Chondrocyte (in vitro differentiated cells): ENCODE measurements at places on chromosomes 11 and 22. TPM values are rescaled to one million over a fixed set of nuclear protein-coding genes. Genes with fewer than 3 reads are reported as not detected.

SLCO2B1 gene
- 6.0 to 19.5 TPM (median 19.2 TPM) in 3 replicates for total RNA-seq

GPHA2 gene
- total RNA-seq, result not detected in 3 replicates

STX3 gene
- 14.5 to 22.1 TPM (median 20.3 TPM) in 3 replicates for total RNA-seq

SAA2 gene
- not detected in 3 replicates for total RNA-seq

TEF gene
- 3.2 to 5.9 TPM (median 3.6 TPM) in 3 replicates for total RNA-seq

ANKK1 gene
- total RNA-seq, result 0.36 TPM in 1 of 3 replicates, not detected in the others

SPTBN2 gene
- total RNA-seq, result 13.2 to 18.6 TPM (median 15.7 TPM) in 3 replicates

- DNase-seq, result no peak
Observed at GRCh38 chr11:99069856-99070444, 49.2 kb downstream of the CNTN5 start.

- DNase-seq, result no peak
Observed at GRCh38 chr11:36109590-36109849, 165.7 kb downstream of the LDLRAD3 start.

DNA sequence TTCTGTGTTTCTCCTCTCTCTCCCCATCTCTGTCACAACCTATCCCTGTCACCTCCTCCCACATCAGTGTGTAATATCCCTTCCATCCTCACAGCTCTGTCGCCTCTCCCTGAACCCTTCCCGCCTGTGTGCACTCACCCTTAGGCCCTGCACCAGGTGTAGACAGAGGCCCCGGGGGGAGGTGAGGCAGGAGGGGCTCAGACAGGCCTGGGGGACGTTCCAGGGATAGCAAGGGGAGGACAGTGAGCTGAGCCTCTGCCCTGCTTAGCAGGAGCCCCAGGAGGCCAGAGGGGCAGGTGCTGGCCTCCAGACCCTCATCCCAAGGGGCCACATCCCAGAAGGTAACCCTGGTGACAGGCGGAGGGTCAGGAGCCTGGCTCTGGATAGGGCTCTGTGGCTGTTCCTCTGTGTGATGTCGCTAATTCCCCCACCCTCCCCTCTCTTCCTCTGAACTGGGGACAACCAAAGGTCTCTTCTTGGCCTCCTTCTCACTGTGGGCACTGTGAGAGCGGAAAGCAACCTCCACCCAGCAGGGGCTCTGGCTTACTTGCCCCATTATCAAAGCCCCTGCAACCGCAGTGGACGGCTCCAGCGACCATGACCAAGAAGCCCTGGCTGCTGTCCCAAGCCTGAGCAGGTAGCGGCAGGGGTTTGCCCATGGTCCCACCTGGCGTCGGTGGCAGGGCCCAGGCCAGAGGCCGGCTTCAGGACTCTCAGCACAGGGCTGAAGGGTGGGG, 35.7 kb downstream of the KCNJ4 start:
- DNase-seq, result peak; percentile 87

DNA sequence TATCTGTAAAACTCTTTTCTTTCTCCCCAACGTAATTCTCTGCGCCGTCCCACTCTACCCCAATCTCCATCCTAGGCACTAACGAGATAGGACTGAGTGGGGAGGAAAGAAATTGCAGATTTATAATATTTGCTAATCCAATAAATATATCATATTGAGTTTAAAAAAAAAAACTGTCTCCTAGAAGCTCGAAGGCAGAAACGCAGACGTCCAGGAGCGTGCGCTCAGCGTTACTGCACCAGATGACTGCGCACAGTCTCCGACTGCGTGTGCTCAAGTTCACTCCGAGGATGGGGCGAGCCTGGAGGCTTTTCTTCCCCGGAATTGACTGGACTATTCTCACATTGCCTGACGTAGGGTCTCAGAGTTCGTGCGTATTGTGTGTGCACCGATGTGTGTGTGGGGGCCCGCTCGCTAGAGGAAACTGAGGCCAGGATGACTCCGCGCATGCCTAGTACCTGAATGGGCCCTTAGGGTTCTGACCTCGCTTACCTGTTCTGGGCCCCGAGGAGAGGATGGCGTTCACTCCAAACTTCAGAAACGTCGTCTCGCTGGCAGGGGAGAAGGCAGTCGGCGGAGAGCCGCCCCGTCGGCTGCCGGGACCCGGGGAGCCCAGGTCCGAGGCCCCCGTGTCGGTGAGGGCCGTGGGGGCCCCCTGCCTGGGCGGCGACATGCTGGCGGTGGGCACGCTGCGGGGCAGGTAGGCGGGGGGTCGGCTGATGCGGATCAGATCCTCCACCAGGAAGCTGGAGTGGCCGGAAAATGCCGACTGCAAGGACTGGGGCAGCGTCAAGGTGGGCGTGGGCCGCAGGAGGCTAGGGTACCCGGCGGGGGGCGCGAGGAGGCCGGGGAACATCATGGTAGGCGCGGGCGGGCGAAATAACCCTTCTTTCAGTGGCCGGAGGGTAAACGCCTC, 551 bp downstream of the DBX1 start:
- no peak for DNase-seq

GRCh38 chr11:76119779-76120178, 86.5 kb downstream of the WNT11 start:
- DNase-seq, result no peak

DNA sequence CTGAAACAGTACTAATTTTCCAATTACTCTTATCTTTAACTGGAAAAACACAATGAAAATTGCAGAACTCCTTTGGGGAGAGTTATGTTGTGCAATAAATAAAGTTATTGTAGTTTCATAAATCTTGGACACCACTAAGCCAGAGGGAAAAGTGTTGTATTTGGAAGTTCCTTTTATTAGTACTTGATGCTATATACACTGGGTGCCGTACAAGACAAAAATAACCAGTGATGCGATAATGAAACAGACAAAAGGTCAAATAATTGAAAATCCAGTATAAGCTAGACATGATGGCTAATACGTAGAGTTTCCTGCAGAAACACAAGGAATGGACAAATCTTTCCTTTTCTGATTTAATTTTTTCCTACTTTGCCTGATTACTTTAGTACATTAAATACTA, 541.1 kb downstream of the ETS1 start:
- DNase-seq, result no peak

- no peak for DNase-seq
Observed at GRCh38 chr11:44116234-44116830, 20.9 kb downstream of the EXT2 start.

- DNase-seq, result no peak
Observed at GRCh38 chr11:82234256-82234655, 499.4 kb downstream of the FAM181B start.

DNA sequence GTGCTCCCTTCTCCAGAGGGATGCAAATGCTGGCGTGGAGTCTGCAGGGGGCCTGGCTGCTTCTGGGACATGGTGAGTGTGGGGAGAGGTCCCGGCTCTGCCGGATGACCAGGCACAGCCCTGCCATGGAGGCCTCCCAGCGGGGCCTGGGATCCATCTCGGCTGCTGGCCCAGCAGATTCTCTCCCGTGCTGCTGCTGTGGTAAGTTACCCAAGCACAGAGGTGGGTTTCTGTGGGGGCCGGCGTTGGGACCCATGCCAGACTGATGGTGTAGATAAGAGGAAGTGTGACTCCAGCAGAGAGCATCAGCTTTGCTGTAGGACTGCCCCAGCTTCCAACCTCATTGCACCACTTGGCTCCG, 147.5 kb upstream of the B3GAT1 start:
- peak; percentile 81 for DNase-seq

- no peak for DNase-seq
Observed at GRCh38 chr11:23284631-23285030, 424.4 kb upstream of the CCDC179 start.

- no peak for DNase-seq
Observed at GRCh38 chr22:22148905-22149304, 95.7 kb upstream of the VPREB1 start.

GRCh38 chr11:20754933-20755332, 85.5 kb downstream of the NELL1 start:
- no peak for DNase-seq

DNA sequence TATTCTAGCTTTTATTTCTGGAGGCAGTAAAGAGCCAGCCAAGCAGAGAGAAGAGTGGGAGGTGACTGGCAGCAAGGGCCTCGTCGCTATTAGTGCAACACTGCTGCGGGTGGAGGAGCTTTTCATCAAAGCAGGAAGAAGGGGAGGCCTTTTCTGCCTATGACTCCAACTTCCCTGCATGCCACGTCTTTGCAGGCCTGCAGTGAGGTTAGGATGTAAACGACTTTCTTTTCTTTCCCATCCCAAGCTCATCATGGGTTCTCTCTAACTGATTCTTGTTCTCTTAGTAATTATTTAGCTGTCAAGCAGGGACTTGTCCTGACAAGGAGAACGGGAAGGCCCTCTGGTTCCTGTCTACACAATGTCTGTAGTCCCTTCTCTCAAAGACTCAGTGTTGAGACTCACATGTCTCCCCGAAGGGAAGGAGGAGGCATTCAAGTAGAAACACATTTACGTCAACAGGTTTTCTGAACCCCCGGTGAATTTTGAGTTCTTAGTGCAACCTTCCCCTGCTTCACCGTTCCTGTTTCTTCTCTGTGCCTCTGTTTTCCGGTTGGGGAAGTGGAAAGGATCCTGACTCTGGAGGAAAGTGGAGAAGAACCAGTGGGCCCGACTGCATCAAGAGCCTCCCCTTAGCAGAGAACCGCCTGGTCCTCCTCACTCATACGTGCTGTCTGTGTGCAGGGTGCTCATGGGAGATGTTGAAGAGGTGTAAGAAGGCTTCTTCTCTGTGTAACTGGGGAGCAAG, 56.9 kb downstream of the PACS1 start:
- no peak for DNase-seq

DNA sequence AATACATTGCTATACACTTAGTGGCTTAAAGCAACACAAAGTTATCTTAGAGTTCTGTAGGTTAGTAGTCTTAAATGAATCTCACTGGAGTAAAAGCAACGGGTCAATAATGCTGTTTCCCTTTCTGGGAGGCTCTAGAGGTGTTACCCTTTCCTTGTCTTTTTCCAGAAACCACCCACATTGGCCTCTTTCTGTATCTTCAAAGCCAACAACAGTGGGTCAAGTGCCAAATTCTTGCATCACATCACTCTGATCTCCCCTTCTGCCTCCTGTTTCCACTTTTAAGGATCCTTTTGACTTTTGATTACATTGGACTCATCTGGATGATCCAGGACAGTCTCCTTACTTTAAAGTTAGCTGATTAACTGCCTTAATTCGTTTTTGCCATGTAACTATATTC, 93.6 kb downstream of the DDX10 start:
- no peak for DNase-seq

DNA sequence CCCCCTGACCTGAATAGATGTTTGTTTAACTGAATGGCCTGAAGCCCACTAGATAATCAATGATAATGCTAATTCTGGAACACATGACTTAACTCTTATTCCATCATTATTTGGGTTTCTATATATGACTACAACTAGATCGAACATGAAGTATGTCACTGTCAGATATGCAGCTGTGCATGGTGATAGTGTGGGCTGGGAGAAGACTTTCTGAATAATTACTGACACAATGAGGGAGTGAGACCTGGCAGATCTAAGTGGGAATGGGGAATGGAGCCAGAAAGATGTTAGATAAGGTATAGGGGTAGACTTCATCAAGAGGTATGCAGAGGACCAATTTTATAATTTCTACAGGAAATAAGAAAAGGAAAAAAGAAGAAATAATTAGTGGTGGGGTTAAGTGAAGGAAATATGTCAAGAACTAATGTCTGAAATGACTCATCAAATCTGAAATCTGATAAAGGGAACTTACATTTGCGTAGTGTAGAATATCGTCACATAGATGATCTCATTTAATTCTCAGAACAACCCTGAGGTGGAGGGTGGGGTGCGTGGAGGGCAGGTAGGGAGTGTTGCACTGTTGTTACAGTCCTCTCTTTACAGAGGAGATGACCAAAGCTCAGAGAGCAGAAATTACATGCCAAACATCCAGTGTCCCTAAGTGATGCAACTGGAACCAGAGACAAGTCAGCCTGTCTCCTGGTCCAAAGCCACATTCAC, 68.2 kb upstream of the EED start:
- no peak for DNase-seq

DNA sequence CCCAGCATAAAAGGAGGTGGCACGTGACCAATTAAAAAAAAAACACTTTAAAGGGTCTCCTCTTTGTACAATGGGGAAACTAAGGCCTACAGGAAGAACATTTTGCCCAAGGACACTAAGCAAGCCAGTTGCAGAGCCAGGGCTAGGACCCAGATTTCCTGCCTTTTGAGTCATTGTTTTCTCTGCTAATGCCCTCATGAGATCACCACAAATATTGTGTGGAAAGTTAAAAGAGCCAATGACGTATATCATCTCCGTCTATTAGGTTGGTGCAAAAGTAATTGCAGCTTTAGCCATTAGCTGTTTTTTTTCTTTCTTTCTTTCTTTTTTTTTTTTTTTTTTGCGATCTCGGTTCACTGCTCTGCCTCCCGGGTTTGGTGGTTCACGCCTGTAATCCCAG, 24.1 kb upstream of the LRRC32 start:
- no peak for DNase-seq

GRCh38 chr11:92728628-92729027, 240.8 kb upstream of the MTNR1B start:
- no peak for DNase-seq

- DNase-seq, result no peak
Observed at GRCh38 chr11:91981995-91982394, 242.6 kb upstream of the FAT3 start.

DNA sequence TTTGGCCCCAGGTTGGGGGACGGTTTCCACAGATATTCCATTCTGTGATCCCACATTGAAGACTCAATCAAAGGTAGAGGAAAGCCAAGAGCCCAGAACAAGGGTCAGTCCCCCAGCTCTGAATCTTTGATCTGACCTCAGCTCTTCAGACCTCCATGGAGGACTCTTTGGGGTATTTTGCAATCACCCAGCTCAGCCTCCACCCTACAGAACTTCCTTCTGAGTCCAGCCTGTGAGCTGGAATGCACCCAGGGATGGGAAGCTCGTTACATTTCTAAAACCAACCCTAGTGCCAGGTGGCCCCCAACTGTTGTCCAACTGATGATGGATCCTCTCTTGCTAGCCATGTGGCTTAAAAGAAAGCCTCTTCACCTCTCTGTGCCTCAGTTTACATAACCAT, 335.3 kb downstream of the MN1 start:
- DNase-seq, result no peak

DNA sequence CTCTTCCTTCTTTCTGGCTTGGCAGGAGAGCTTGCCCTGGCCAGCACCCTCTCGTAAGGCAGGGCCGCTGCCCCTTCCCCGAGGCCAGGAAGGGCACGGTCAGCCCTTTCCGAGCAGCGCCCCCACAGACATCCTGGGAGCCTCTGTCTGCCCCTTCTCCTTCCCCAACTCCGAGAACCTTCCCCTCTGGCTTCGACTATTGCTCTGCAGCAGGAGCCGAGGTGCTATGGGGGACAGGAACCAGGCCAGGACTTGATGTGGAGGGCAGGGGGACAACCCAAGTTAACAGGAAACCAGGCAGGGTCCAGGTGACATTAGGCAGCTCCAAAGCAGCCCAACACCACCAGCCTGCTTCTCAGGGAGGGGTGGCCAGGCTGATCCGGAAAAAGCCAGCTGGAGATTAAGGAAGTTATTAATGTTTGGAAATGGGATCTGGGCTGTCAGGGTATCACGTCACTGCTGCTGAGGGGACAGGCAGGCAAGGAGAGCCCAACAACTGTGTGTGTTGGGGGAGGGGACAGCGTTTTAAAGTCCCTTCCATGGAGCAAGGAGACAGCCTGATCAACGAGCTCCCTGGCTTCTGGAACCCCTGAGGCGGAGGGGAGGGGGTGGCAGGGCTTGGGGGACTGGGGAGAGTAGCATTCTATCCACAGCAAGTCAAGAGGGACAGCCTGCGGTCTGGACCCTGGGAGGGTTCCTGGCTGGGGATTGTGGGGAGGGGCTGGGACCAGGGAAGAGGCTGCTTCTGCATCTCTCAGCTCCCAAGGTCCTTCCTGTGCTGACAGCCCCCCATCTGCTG, 27.3 kb downstream of the SYT7 start:
- DNase-seq, result no peak

GRCh38 chr22:47152938-47153337, 390.5 kb downstream of the TBC1D22A start:
- DNase-seq, result no peak
